ENCODE measurements at places on chromosomes 16 and 17.

GRCh38 chr16:35185366-35186044 lies 1726.1 kb downstream of the TP53TG3F start:
- DNase-seq, result no peak

DNA sequence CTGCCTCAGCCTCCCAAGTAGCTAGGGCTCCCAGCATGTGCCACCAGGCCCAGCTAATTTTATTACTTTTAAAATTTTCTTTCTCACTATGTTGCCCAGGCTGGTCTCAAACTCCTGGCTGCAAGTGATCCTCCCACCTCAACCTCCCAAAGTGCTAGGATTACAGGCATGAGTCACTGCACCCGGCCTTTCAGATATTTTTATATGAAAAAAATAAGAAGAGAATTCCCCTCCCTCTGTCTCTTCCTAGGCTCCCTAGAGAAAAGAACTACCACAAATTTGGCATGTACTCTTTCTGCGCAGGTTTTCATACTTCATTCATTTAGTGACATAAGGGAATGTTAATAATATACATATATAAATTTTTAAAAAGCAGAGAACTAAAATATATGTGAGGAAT lies 21.7 kb upstream of the SMURF2 start:
- DNase-seq, result no peak

GRCh38 chr17:63514477-63514876 lies 8.7 kb upstream of the KCNH6 start:
- DNase-seq, result no peak

DNA sequence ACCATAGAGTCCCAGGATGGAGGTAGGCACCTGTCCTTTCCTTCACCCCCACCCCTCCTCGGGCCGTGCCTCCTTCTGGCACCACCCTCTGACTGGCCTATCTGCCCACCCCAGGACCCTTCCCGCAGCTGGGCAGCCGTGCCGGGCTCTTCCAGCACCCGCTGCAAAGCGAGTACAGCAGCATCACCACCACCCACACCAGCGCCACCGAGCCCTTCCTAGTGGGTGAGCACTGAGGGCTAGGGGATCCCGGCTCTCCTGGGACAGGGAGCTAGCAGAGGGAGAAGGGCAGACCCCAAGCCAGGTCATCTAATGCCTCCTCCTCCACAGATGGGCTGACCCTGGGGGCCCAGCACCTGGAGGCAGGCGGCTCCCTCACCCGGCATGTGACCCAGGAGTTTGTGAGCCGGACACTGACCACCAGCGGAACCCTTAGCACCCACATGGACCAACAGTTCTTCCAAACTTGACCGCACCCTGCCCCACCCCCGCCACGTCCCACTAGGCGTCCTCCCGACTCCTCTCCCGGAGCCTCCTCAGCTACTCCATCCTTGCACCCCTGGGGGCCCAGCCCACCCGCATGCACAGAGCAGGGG lies 7.8 kb downstream of the GALK1 start:
- no peak for DNase-seq

DNA sequence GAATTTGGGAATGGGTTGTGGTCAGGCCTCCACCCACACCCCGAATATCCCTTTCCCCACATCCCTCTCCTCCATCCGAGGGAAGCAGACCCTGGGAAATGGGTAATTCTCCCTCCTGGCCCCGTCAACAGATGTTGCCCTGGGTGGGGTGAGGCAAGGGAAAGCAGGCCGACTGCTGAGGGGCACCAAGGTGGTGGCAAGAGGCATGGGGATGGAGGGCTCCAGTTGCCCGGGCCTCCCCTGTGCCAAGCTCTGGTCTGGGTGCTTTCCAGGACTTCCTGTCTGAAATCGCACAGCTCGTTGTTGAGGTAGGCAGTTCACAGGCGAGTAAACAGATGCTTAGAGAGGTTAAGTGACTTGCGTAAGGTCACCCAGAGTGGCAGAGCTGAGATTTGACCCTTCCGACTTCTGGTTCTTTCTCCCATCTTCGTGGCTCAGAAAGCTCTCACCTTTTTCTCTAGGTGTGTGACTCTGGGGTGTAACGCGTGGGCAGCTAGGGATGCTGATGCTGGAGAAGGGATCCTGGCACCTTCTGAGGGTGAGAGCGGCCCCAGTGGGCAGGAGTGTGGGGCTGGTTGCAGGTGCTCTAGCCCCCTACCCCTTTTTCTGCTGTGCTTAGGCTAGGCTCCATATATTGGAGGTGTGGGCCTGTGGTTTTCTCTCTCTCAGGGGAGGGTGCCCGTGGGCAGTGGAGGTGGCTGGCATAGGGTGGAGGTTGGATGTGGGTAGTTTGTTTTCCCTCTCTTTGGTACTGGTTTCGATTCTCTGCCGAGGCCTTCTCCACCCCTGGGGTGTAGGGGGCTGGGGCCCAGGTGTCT lies 17.2 kb downstream of the RARA start:
- DNase-seq, result no peak

GRCh38 chr17:68418876-68419275 lies 38.4 kb downstream of the WIPI1 start:
- DNase-seq, result no peak

DNA sequence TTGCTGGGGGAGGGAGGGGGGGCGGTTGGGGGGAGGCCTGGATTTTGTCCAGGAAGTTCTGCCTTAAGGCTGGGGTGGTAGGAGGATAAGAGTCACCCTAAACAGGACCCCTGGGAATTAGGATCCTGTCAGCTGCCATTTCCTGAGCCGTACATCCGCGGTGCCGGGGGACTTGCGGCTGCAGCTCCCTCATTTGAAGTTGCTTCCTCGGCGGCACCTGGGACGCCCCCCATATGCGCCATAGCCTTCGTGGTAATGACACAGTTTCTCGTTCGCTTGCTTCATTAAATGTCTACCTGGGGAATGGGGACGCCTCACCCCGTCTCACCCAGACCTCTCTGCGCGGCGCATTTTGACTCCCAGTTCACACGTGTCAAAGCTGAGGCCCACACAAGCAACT lies 55.1 kb upstream of the PABPN1L start:
- DNase-seq, result no peak

- no peak for DNase-seq
Observed at GRCh38 chr17:46028374-46028773, 29.3 kb downstream of the STH start.

DNA sequence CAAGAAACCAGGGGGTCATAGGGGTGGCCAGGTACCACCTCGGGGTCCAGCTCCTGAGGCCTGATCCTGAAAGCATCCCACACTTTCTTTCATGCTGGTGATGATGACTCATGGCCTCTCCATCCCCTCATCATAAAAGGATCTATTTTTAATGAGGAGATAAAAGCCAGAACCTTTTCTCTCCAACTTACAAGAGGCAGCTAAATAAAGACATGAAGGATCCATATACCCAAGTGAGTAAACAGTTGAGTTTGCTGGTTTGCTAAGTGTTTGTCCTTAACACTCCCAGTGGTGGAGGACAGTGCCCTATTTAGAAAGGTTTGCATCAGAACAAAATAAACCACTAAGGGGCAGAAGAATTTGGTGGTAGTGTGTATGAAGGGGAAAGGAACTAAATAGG lies 383.8 kb downstream of the GRIN2A start:
- DNase-seq, result no peak

GRCh38 chr17:28996554-28997096 lies 9.2 kb downstream of the SEZ6 start:
- DNase-seq, result no peak

DNA sequence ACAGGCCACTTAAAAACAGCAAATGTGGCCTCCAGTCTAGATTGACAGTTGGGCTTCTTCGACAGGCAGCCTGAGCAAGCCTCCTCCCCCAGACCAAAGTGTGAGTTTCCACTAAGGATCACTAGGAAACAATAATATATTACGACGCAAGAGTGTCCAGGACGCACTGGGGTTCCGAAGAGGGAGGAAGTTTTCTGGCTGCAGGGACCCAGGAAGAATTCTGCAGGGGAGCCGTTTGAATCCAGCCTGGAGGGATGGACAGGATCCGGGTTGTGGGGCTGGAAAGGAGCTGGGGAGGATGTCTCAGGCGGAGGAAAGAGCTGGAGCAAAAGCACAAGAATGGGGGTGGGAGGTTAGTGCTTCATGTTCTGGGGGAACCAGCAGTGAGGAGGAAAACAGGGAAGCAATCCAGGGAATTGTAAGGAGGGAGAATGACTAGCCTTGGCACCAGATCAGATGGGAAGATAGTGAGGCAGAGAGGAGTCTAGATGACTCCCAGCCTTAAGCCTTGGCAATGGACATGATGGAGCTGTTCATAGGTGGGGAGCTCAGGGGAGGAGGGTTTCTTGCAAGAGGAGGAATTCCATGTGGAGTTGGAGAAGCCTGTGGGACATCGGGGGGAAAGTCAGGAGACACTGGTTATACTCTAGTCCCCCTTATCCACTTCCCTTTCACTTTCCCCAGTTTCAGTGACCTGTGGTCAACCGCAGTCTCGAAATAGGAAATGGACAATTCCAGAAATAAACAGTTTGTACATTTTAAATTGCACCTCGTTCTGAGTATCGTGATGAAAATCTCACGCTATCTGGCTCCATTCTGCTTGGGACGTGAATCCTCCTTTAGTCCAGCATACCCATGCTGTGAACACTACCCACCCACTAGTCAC lies 26.6 kb downstream of the NGFR start:
- no peak for DNase-seq

DNA sequence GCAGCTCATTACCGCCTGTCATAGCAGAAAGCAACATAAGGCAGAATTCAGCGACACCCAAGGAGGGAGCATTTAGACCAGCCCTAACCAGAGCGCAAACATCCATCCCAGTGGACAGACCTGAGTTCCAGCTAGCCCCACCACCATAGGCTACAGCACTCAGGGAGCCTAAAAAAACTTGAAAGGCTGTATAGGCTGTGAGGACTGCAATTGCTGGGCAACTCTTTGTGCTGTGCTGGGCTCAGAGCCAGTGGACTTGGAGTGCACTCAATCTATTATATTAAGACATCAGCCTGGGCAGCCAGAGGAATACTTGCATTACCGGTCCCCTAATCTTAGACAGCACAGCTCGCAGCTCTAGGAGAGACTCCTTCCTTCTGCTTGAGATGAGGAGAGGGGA lies 207.3 kb downstream of the KIF2B start:
- no peak for DNase-seq

DNA sequence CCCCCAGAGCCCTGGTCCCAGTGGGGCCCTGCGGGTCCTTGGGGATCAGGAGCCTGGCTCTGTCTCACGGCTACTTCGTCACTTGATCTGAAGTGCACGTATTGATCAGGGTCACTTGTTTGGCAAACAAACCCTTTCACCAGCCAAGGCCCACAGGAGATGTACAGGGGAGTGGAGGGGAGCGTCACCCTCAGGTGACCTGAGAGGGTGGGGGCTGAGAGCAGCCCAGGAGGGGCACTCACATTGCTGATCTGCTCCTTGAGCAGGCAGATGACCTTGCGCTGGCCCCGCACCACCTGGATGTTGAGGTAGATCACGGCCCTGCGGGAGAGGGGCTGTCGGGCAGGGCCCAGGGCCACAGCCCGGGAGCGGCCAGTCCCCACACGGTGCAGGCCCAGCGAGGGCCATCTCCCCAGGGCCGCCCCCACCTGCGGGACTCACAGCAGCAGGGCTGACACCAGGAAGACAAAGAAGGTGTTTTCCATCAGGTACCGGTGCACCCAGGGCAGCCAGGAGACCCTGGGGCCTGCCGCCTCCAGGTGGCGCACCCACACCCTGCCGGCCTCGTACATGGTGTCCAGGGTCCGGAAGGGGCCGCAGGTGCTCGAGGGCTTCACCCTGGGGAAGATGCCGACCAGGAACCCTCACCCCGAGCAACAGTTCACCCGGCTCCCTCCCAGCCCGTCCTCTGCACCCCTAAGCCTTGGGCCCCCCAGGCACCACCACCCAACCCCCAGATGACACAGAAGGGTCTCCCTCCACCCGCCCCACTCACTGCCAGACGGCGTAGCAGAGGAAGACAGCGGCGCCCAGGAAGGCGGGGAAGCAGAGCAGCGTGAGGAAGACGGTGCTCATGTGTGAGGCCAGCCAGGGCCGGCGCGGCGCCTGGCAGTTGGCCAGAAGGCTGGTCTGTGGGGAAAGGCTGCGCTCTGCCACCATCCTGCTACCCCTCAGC lies 11.3 kb downstream of the TMC6 start:
- peak; percentile 67 for DNase-seq

DNA sequence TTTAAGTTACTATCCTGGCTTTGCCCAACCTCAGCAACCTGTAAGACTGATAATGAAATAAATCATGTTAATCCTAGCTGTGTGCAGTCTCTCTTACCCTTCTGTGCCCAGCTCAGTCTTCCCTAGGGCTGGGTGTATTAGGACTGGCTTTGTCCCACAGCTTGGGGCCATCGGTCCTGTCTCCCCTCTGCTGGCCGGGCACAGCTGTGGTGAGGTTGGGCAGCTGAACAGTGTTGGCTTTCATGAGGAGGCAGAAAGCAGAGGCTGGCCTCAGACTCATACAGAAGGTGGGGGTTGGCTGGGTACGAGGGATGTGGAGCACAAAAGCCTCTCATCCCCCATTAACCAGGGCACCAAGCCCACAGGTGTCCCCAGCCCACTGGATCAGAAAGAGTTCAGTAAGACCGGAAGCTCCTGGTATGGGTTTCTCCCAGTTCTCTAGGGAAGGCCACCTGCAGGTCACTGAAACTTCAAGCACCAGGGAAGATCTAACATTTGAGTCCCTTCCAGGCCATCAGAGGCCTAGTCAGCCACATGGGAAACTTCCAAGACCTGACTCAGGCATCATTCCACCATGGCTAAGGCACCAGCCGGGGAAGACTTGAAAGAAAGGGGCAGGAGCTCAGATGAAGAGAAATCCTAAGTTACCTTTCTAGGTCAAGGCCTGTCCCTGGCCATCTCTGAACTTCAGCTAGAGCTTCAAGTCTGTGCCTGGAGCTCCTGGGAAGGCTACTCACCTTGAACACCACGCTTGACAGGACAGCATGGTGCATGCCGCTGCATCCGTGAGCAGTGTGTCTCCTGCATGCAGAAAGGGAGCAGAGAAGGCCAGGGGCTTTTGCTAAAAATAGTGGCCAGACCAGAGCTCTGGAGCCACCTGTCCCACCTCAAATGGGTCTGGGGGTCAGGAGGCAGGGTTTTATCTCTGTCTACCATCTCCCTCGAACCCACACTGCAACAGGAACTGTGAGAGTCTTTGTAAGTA lies 8.8 kb downstream of the CNP start:
- no peak for DNase-seq

GRCh38 chr16:66960270-66960669 lies 796 bp upstream of the CES3 start:
- no peak for DNase-seq

GRCh38 chr17:79220201-79220712 lies 145.6 kb downstream of the ENGASE start:
- no peak for DNase-seq

GRCh38 chr16:71628810-71629209 lies 2.8 kb downstream of the MARVELD3 start:
- DNase-seq, result no peak

DNA sequence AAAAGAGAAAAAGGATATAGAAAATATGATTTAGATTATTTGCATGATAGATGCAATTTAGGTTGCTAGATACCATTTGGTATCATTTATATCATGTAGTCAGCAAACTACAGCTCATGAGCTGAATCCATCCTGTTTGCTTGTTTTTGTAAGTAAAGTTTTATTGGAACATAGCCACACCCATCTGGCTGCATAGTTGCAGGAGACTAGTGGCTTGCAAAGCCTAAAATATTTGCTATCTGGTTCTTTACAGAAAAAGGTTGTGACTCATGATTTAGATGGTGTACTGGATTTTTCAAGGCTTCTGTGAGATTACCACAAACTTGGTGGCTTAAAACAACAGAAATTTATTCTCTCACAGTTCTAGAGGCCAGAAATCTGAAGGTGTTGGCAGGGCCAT lies 49.9 kb downstream of the MAP2K4 start:
- DNase-seq, result no peak

GRCh38 chr16:86676254-86676670 lies 97.9 kb downstream of the FOXL1 start:
- DNase-seq, result no peak

Data from NCI-H1092 (cell line).